Activated CD4-positive, alpha-beta T cell treated with anti-CD3 and anti-CD28 coated beads, Interleukin-2, Interleukin-6, amounts not matched to agents 100 ng/mL and 50 ng/mL, durations not matched to agents 16 hours and 8 hours (primary cell): ENCODE measurements at places on chromosomes 5 and 9.

GRCh38 chr5:72021651-72022357 is 85.5 kb upstream of the MAP1B start:
- DNase-seq, result no peak

DNA sequence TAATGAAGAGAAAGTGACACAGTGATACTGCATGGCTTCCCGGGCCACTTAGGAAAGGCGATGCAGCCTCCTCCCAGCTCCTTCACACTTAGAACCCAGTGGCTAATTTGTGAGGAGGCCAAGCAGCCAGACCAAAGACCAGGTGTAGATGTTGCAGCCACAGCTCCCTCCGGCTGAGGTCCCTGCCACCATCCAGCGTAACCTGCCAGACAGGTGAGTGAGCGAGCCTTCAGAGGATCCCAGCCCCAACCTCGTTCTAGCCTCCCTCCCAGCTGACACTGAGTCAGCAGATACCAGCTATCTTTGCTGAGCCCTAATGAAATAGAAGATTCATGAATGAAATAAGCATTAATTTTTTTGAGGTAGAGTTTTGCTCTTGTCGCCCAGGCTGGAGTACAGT is 59.7 kb downstream of the COL23A1 start:
- DNase-seq, result no peak

- DNase-seq, result no peak
These were observed 3.0 kb upstream of the C1QTNF3 start for GRCh38 chr5:34045996-34046395.

- DNase-seq, result no peak
These were observed 37.4 kb downstream of the PTTG1 start for GRCh38 chr5:160458806-160459800.
